Fibroblast of skin of back (primary cell): ENCODE measurements at places on chromosomes 11 and 22.
A peak's percentile ranks its signal among the peaks of the same experiment; 100 is the strongest.

GRCh38 chr11:34915136-34916014 is 804 bp downstream of the APIP start:
- DNase-seq, result no peak

GRCh38 chr11:45208135-45208534 is 61.7 kb downstream of the PRDM11 start:
- no peak for DNase-seq

DNA sequence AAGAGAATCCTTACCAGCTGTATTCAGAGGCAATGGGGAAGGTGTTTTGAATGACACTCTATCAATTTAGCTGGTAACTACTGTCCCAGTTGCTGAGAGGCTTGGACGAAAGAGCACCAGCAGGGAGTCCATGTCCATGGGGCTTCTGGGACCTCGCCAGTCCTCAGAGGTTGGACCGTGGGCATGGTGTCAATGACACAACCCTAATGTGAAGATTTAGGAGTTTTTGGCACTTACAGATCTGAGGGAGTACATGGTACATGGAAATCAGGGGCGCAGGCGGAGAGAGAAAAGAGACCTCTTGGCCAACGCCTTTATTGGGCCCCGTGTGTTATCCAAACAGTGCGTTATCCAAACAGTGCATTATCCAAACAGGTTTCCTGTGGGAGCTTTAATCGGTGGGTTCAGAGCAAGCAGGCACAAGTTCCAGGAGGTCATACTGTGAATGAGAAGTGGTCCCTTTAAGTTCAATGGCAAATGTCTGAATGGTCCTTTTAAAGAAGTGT is 169.1 kb upstream of the B3GAT1 start:
- DNase-seq, result no peak

DNA sequence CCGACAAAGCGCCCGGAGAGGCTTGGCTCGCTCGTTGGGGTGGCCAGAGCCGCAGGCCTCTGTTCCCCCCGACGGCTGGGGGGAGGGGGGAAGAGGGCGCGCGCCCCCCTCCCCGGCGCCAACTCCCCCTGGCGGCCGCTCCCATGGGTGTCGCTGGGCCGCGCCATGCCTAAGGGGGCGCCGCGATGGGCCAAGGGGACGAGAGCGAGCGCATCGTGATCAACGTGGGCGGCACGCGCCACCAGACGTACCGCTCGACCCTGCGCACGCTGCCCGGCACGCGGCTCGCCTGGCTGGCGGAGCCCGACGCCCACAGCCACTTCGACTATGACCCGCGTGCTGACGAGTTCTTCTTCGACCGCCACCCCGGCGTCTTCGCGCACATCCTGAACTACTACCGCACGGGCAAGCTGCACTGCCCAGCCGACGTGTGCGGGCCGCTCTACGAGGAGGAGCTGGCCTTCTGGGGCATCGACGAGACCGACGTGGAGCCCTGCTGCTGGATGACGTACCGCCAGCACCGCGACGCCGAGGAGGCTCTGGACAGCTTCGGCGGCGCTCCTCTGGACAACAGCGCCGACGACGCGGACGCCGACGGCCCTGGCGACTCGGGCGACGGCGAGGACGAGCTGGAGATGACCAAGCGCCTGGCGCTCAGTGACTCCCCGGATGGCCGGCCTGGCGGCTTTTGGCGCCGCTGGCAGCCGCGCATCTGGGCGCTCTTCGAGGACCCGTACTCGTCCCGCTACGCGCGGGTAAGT is 1.4 kb downstream of the KCNC1 start:
- DNase-seq, result no peak

- DNase-seq, result no peak
Measured at GRCh38 chr11:117771197-117771596, 25.8 kb downstream of the DSCAML1 start.

DNA sequence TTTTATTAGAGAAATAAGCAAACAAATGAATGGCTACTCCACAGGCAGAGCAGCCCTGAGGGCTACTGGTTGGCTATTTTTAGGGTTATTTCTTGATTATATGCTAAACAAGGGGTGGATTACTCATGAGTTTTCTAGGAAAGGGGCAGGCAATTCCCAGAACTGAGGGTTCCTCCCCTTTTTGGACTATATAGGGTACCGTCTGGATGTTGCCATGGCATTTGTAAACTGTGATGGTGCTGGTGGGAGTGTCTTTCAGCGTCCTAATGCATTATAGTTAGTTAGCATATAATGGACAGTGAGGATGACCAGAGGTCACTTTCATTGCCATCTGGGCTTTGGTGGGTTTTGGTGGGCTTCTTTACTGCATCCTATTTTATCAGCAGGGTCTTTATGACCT is 19.2 kb downstream of the SLC22A6 start:
- no peak for DNase-seq

- no peak for DNase-seq
Measured at GRCh38 chr11:72613977-72614376, 60.2 kb downstream of the PDE2A start.

DNA sequence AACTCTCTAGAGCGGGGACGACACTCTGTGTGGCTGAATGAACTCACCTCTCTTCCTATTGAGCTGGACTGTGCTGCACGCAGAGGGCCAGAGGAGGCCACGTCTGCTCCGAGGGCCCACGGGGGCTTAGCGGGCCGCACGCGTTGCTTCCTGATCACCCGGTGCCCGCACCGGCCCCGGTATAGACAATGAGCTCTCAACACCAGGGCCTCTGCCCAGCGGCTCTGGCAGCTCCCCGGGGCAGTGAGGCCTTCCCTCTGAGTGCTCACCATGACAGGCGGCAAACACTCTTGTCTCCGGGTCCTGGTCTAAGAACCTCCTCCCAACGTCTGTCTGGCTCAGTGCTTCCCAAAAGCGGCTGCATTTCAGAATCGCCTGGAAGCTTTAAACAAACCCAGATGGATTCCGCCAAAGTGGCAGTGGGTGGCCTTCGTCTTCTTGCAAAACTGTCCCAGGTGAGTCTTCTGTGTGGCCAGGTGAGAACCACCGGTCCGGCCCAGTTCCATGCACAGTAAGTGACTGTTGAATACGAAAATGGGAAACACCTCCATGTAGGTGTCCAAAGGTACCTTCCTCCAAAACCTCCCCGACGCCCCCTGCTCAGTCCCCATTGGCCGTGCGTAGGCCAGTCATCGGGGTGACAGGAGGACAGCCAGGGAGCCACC is 47.8 kb upstream of the CCND1 start:
- DNase-seq, result no peak

- DNase-seq, result no peak
Measured at GRCh38 chr22:30984317-30984716, 15.3 kb downstream of the TUG1 start.

GRCh38 chr11:93652161-93652597 is 9.3 kb upstream of the CEP295 start:
- DNase-seq, result peak; percentile 49

- no peak for DNase-seq
Measured at GRCh38 chr22:34017205-34017604, 96.9 kb upstream of the LARGE1 start.

DNA sequence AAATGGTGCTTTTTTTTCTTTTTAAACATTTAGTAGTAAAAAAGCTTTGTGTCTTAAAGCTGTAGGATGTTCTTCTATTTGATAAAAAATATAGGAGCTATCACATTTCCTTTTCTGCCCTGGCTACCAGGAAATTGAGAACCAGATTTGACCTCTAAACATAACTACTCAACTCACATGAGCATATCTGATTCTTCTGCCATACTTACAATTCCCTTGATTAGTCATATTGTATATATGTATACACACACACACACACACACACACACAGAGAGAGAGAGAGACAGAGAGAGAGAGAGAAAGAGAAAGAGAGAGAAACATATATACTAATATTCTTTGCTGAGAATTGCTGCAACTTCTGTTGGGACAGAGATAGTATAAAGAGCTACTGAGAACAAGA is 23.0 kb upstream of the GDPD4 start:
- no peak for DNase-seq

DNA sequence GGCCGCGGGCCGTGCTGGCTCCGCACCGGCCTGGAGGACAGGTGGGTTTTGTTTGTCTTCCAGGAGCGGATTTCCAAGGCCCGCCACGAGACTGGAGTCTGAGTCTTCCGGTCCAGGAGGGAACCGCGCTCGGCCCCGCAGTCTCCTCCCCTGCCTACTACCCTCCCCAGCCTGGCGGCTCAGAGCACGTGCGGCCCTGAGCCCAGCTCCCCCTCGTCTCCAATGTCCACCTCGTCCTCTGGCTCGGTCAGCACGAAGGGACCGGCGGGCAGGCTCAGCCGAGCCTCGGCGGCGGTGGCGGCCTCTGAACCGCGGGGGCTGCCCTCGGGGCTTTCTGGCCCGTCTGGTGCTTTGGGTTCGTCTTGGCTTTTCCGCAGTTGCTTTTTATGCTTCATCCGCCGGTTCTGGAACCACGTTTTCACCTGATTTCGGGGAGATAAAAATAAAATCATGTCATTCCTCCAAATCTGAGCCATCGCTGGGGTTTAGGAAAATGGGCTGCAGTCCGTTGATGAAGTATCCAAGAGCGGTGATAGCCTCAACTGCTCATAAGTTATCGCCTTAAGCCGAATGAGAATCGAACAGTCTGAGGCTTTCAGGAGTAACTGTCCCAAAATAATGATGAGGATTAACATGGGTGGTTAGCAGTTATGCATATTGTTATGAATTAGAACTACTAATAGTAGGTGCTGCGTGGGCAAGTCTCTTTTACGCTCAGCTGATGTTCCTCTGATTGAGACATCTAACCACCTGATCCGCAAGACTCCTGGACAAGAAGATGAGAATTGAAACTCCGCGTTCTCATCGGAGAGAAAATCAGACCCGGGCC is 4.0 kb downstream of the BSX start:
- DNase-seq, result no peak
